CD4-positive, alpha-beta T cell treated with Interleukin-17A for 4 hours (primary cell): ENCODE measurements at places on chromosomes 4 and X.

- no peak for DNase-seq
Measured at GRCh38 chrX:83419030-83419792, 88.9 kb upstream of the POU3F4 start.

- DNase-seq: no peak
Measured at GRCh38 chr4:162016219-162016618, 147.6 kb downstream of the FSTL5 start.

DNA sequence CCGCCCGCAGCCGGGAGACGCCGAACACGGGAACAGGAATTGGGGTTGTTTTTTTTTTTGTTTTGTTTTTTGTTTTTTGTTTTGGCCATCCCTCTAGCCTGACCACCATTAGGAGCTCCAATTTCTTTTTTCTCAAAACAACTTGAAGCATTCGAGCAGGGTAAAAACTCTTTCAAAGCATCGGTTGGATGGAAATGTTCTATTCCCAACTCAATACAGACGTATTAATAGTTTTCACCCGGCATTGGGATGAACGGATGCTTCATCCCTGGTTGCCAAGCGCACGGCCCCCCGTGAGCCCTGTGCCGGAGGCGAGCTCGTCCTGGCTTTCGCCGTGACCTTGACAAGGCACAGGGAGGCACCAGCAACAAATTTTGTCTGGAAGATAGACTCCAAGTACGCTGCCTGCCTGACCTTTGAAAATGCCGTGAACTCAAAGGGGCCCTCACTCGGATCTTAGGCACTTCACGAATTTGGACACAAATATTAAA is 352 bp upstream of the MAP3K15 start:
- DNase-seq: no peak

DNA sequence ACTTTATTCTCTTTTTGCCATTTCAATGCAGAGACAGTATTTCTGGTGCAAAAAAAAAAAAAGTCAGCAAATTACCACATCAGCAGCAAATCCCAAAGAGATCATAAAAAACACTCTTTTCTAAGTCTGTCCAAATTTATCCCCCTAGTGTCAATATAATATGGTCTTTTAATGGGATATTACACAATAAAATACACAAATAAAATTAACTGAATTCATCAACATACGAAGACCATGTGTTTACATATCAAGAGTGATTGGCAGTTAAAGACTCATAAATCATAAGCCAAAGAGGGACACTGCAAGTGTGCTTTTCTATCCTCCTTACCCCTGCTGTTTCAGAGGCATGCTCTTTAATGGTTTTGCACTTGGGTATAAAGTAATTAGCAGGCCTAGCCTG is 340.2 kb upstream of the DKK2 start:
- no peak for DNase-seq

DNA sequence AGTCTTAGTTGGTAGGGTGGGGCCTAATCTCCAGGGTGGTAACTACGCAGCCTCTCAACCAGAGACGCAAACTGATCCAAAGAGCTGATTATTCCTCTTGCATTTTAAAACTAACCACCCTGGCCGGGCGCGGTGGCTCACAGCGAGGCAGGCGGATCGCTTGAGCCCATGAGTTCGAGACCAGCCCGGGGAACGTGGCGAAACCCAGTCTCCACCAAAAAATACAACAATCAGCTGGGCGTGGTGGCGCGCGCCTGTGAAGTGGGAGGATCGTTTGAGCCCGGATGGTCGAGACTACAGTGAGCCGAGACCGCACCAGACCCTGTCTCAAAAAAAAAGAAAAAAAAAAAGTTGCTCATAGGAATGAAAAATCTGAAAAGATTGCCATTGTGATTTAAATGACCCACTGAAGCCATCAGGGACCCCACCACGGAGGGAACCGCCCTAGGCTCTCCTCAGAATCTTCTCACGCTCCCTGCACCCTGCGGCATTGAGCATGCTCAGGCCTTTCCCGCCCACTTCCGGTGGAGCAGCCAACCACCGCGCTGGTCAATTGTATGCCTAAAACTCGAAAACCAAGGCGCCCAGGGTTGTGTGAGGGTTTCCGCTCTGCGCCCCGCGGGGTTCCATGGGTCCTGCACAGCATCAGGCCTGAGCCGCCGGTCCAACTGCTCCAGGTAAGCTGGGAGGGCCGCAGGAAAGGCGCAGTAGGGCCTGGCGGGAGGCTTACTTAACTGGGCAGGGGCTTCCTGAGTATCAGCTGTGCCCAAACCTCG is at the start of gene TRIM60:
Gene TRIM60, plus strand, starts transcription at position 564 of the 776 bp plus-strand sequence. CDS start 8,074 bp downstream, outside the sequence.
- DNase-seq: no peak

- DNase-seq: no peak
Measured at GRCh38 chr4:33340168-33340567, 2620.0 kb downstream of the PCDH7 start.

- no peak for DNase-seq
Measured at GRCh38 chr4:25059791-25060190, 29.0 kb upstream of the LGI2 start.

GRCh38 chr4:107094332-107094731 is 58.2 kb upstream of the DKK2 start:
- no peak for DNase-seq

GRCh38 chrX:77572322-77572721 is 125.1 kb downstream of the FGF16 start:
- DNase-seq: no peak

- DNase-seq: no peak
Measured at GRCh38 chr4:185994750-185995149, 74.2 kb upstream of the TLR3 start.

GRCh38 chr4:25908491-25908901 is 5.5 kb upstream of the SMIM20 start:
- DNase-seq: no peak

DNA sequence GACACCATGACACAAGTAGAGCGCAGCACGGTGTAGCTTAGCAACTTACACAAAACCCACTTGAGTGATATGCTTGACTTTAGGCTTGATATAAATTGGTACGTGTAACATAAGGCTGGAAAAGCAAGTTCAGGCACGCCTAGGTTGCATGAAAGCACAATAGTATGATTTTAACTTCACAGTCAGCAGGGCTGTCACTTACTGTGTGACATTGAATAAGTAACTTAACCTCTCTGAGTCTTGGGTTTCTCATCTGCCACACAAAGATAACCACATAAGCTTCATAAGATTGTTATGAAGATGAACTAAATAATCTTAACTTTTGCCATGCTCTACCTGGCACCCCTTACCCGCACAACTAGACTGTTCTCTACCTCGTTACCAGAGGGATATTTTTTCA is 9.5 kb downstream of the SRD5A3 start:
- DNase-seq: no peak

DNA sequence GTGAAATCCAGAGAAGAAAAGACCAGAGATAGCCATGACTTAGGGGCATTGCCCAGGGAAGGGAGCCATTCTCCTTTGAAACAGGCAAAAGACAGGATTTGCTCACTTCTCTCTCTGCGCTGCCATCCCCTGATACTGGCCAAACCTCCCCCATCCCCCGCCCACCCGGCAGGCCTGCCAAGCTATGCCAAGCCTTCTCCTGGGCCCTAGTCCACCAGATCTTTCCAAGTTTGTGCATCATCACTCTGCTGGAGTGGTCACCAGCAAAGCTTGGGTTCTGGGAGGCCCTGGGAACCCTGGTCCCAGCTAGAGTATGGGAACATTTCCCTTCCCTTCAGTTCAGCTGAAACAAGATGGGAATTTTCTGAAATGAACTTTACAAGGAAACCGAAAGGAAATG is 18.4 kb downstream of the EFNB1 start:
- DNase-seq: no peak

DNA sequence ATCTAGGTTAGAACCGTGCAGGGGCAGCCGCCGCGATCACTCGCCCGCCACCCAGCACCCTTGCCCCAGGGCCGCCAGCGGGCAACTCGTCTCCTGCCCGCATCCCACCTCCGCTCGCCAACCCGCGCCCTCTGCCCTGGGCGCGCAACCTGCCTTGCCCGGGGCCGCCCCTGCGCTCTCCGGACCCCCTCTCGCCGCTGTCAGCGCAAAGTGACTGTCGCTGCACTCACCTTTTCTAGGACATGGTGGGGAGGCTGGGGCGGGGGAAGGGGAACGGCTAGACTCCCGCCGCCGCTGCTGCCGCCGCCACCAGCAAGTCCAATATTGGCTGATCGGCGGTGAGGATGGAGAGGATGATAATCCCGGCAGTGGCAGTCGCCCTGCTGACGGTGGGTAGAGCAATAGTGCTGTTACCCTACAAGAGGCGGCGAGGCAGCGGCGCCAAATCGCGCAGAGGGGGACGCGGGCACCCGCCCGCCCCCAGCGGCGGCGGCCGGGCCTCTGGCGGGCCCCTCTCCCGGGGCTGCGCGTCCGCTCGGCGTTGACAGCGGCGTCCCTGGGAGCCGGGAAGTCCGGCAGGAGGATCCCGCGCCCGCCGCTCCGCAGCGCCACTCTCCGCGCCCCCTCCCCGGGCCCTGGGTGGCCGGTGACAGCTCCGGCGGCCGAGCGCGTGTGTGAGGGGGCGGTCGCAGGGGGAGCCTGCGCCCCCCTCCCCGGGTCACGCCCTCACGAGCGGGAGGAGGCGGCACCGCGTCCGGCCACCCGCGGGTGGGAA is 2.3 kb upstream of the NR3C2 start:
- DNase-seq: peak; percentile 62

DNA sequence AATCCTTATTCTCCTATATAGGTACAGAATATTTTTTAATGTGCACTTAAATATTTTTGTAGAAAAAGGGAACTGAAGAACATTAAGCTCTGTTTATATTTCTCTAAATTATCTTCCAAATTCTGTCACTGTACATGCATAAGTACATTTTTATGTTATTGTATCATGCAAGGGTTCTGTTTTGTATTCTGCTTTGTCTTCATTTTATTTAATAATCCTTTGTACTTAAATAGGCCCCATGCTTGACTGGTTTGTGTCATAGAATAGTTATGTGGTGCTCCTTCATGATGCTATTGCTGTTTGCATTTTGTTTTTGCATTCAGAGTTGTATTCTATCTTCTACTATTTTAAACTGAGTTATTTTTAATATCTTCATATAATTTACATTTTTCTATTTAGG is 111.9 kb upstream of the EDNRA start:
- DNase-seq: no peak

DNA sequence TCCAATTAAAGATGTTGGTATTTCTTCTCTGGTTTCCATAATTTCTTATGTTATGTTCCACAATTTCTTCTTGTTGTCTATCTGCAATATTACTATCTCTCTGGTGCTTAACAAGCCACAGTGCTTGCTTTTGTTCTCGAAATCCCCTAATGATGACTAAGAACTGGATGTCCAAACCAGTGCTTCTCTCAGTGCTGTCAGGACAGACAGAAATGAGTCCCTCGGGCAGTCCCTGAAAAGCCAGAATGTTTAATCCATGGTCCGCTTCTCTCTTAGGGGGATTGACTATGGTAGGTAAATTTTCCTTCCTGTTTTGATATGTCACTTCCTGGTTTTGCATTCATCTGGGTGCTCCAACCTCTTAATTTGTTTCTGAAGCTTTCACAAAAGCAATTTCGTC is 321.6 kb upstream of the PCDH10 start:
- DNase-seq: no peak

DNA sequence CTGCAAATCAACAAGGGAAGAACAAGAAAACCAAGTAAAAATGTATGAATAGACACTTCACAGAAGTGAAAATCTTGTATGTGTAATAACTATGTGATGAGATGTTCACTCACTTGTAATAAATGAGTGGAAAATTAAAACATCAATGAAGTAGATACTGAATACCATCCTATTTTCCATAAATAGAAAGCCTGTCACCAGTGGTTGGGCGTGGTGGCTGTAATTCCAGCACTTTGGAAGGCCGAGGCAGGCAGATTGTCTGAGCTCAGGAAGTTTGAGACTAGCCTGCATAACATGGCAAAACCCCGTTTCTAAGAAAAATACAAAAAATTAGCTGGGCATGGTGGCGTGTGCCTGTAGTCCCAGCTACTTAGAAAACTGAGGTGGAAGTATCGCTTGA is 53.5 kb upstream of the SOD3 start:
- DNase-seq: no peak

DNA sequence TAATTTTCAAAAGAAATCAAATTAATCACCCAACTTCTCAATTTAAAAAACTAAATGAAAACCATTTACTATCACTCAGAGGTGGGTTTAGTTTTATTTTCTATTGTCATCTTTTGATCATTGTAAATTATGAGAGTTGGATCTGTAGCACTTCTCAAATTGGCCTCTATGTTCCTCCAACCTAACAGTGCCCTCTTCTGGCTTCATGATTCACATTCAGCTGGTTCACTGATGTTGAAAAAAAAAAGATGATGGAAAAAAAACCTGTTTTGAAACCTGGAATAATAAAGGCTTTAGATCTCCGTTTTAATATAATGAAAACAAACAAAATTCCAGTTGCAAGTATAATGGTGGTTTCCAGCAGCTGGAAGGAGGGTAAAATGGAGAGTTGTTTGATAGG is 2.4 kb upstream of the NBDY start:
- peak; percentile 31 for DNase-seq

DNA sequence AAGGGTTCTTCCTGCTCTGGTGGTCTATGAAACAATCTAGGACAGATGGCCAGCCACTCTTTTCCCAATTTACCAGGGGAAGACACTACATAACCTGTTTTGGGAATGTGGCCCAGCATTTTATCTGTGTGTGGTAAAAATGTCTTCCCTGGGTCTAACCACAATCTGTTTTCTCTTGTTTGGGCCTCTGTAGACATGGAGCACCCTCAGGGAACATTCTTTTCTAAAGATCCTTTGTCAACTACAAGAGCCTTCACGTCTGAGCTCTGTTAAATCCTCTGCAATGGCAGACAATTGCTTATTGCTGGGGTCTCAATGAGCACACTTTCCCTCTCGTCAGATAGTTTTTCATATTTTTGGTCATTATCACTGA is 35.5 kb downstream of the PLAC1 start:
- no peak for DNase-seq

DNA sequence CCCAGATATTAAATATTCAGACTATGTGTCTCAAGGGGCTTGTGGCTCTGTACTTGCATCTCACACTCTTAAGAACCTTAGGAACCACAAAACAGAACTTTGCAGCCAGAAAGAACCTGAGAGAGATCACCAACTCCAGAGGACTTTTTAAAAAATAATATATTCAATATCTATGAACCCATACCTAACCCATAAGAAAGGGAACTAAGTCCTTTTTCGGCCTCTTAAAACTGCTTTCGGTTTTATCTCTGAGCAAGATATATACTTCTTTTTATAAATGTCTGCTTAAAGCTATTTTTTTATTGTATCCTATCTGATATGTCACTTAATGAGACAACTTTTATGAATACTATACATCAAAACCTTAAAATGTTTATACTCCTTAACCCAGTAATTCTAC is 10.9 kb downstream of the SMARCA1 start:
- DNase-seq: no peak

GRCh38 chr4:61397174-61397573 is 197.0 kb downstream of the ADGRL3 start:
- no peak for DNase-seq

- no peak for DNase-seq
Measured at GRCh38 chrX:129717892-129718291, 20.9 kb upstream of the XPNPEP2 start.

- no peak for DNase-seq
Measured at GRCh38 chr4:168501407-168501806, 4.6 kb downstream of the PALLD start.
